ENCODE measurements at places on chromosomes 1 and 21. TPM values are rescaled to one million over a fixed set of nuclear protein-coding genes. Genes with fewer than 3 reads are reported as not detected.

The TSACC gene
- total RNA-seq, result not detected

The STUM gene
- total RNA-seq, result 0.20 TPM

The KDF1 gene
- not detected for total RNA-seq

The LCE1A gene
- not detected for total RNA-seq

The CD84 gene
- not detected for total RNA-seq

The TNFRSF25 gene
- total RNA-seq, result 3.3 TPM

The KRTAP22-2 gene
- total RNA-seq, result not detected

The TUFT1 gene
- 2.6 TPM for total RNA-seq

The OLIG2 gene
- total RNA-seq, result not detected

The ZNF362 gene
- 5.4 TPM for total RNA-seq
